B cell (primary cell): ENCODE measurements at places on chromosomes 6 and 20. TPM values are rescaled to one million over a fixed set of nuclear protein-coding genes. Genes with fewer than 3 reads are reported as not detected.

GRCh38 chr6:161244725-161245124 lies 29.1 kb downstream of the AGPAT4 start:
- no peak for DNase-seq

- DNase-seq, result no peak
Observed at GRCh38 chr20:13392391-13392790, 171.3 kb downstream of the ISM1 start.

DNA sequence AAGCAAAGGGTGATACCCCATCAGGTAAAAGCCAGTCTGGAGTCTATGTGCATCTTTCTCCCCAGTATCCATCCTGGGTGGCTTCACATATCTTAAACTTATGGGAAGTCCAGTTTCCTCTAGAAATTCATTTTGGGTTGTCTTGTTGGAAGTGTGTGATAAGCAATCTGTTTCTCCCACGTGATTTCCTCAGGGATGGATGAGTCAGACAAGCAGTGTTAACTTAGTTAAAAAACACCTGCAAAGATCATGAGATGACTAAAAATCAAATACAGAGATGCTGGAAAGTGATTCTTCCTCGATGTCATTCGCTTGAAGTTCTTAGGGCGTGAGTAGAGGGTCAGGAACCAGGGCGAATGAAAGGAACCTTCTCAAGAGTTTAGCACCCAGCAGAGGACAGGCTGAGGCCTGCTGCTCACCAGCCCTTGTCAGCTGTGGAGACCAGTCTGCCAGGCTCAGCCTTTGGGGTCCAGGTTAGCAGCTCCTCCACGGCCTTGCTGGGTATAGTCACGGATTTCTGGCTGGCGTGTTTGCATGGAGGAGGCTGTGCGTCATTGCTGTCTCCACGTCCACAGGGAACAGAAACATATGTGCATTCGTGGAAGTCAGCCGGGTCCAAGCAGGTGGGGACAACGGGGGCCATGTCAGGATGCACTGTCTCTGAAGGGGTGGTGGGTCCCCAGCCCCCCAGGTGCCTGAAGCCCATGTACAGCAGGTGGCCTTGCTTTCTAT lies 2.8 kb upstream of the PNPLA1 start:
- DNase-seq, result no peak

GRCh38 chr6:138031417-138031816 lies 75.8 kb downstream of the PERP start:
- DNase-seq, result no peak

- no peak for DNase-seq
Observed at GRCh38 chr20:64237316-64237715, 18.2 kb upstream of the PCMTD2 start.

- DNase-seq, result no peak
Observed at GRCh38 chr6:12014027-12014872, 2.1 kb downstream of the HIVEP1 start.

GRCh38 chr6:66328200-66328599 lies 621.2 kb upstream of the EYS start:
- no peak for DNase-seq

DNA sequence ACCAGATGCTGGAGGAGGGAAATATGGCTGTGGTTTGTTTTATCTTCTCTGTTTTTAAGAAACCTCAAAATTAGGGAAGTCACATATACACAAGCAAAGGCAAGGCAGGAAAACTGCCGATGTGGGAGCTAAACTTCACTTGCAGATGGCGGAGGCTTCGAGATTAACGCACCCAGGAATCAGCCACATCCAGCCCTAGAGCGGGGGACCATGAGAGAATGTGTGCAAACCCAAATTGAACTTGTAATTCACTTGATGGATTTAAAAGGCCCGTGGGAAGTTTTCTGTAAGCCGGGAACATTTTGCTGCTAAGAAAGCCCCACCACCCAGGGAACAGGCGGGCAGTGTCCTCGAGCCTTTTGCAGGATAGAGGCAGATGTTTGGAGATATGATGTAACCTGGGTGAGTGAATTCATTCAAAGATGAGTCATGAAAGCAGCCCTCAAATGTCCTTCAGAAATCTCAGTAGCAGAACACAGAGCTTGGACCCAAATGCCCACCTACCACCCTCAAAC lies 39.9 kb downstream of the PREX1 start:
- DNase-seq, result peak; percentile 60

- DNase-seq, result no peak
Observed at GRCh38 chr20:5550733-5551529, 199.3 kb upstream of the SHLD1 start.

DNA sequence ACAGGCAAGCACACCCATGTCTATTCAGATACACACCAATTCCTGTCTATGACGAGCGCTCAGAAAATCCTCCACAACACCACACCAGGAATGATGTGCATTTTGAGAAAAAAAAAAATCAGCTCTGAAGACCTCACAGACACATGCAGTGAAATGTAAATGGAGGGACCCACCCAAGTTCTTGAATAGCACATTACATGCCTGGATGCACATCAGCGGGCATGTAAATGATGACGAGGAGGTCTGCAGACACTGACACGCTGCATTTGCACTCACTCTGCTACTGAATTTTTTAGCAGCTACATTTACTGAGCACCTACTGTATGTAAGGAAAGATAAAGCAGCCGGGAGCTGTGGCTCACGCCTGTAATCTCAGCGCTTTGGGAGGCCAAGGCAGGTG lies 14.7 kb downstream of the NRSN2 start:
- DNase-seq, result peak; percentile 55

GRCh38 chr20:32972181-32973076 lies 31.8 kb downstream of the SUN5 start:
- peak; percentile 94 for DNase-seq

- DNase-seq, result no peak
Observed at GRCh38 chr6:114707081-114707620, 364.3 kb upstream of the HS3ST5 start.

DNA sequence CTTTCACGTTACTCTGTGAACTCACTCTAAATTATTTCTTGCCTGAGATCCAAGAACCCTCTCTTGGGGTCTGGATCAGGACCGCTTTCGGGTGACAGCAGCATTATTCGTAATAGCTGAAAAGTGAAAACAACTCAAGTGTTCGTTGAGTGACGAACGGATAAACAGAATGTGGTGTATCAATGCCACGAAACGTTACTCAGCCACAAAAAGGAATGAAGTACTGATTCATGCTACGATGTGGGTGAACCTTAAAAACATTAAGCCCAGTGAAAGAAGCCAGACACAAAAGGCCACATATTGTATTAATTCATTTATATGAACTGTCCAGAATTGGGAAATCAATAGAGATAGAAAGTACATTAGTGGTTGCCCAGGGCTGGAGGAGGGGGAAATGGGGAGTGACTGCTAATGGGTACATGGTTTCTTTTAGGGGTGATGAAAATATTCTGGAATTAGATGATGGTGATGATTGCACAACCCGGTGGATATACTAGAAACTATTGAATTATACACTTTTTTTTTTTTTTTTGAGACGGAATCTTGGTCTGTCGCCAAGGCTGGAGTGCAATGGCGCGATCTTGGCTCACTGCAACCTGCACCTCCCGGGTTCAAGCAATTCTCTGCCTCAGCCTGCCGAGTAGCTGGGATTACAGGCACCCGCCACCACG lies 8.4 kb downstream of the PTGIS start:
- no peak for DNase-seq

- peak; percentile 65 for DNase-seq
Observed at GRCh38 chr6:27495386-27496135, 22.7 kb upstream of the ZNF184 start.

GRCh38 chr6:32945108-32945760 lies 4.4 kb upstream of the HLA-DMB start:
- peak; percentile 88 for DNase-seq

DNA sequence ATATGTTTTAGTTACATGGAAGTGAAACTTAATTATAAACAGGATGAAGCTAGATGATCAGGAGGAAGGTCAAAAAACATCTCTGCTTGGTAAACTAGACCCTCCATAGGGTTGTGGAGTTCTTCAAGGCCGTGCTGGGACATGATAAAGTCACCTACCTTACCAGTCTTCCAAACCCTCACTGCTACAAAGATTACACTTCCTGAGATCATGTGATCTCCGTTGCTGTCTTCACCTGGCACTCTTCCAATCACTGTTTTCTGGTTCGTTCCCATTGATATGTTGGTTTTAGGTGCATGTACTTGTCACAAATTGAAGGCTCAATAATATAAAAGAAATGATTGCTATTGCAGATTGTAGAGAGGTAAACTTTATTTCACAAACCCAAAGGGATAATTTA lies 161.5 kb upstream of the MAN1A1 start:
- DNase-seq, result no peak

DNA sequence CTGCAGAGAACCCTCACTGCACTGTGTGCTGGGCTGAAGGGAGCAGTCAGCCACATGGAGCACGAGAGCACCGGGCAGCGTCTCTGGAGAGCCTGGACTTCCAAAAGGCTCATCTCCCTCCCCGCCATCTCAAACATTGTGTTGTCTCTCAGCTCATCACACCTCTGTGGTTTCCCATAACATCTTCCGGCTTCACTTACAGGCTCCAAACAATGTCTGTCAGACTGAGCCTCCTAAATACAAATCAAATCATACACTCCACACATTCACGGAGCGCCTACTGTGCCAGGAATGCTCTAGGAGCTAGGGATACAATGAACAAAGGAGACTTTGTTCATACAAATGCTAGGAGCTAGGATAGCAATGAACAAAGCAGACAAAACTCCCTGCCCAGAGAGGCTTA lies 398.0 kb downstream of the RNGTT start:
- DNase-seq, result no peak

GRCh38 chr6:112298021-112298745 lies 43.8 kb upstream of the LAMA4 start:
- no peak for DNase-seq

- peak; percentile 22 for DNase-seq
Observed at GRCh38 chr6:72522735-72523141, 99.1 kb upstream of the KCNQ5 start.

DNA sequence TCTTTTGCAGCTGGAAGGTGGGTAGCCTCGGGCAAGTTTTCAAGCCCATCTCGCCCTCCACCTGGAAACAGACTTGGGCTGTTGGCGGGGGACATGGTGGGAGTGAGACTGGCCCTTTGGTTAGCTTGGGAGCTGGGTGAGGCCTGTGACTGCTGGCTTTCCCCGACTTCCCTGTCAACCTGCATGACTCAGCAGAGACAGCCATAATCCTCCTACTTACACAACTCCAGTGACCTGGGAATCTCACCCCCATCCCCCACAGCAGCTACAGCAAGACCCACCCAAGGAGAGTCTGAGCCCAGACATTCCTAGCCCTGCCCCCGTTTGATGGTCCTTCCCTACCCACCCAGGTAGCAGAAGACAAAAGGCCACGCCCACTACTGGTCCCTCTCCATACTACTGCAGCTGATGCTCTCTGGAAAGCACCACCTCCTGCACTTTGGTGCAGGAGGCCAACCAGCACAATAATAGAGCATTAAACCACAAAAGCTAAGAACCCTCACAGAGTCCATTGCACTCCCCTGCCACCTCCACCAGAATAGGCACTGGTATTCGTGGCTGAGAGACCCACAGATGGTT lies 188.4 kb downstream of the TRDN start:
- no peak for DNase-seq

DNA sequence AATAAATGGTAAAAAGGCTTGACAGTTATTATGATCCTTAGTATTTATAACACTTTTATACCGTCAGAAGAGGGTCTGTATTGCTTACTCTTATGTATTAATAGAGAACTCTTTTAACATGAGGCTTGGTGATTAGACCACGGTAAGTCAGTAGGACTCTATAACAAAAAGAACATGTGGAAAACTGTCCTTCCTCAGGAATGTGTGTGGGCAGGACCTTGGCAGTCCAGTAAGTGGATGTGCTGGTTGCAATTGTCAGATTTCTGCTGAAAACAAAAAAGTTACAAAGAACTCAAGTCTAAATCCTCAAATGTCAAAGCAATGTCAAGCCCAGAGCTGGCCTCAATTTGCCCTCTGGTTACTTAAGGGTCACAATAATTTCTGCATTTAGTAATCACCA lies 81.1 kb downstream of the PLCG1 start:
- no peak for DNase-seq

- no peak for DNase-seq
Observed at GRCh38 chr6:95846652-95847051, 169.1 kb upstream of the FUT9 start.

GRCh38 chr20:38293491-38294065 lies 10.4 kb upstream of the BPI start:
- DNase-seq, result no peak

The ADGRB3 gene
- total RNA-seq, result not detected in 2 replicates

The HMGCLL1 gene
- total RNA-seq, result not detected in 2 replicates

The TNFRSF6B gene
- total RNA-seq, result not detected in 2 replicates

The ARMC12 gene
- 0.52 and 1.1 TPM in 2 replicates for total RNA-seq

The HCRTR2 gene
- not detected in 2 replicates for total RNA-seq

The AIF1 gene
- total RNA-seq, result 1.3 and 1.5 TPM in 2 replicates

The HDGFL1 gene
- not detected in 2 replicates for total RNA-seq

The VSX1 gene
- total RNA-seq, result not detected in 2 replicates

The FAM83C gene
- total RNA-seq, result not detected in 2 replicates

The OR2B6 gene
- total RNA-seq, result not detected in 2 replicates
